ENCODE measurements at places on chromosomes 13 and 19. TPM values are rescaled to one million over a fixed set of nuclear protein-coding genes. Genes with fewer than 3 reads are reported as not detected.

GRCh38 chr19:9847087-9847671 is 12.1 kb downstream of the PIN1 start:
- DNase-seq: no peak

DNA sequence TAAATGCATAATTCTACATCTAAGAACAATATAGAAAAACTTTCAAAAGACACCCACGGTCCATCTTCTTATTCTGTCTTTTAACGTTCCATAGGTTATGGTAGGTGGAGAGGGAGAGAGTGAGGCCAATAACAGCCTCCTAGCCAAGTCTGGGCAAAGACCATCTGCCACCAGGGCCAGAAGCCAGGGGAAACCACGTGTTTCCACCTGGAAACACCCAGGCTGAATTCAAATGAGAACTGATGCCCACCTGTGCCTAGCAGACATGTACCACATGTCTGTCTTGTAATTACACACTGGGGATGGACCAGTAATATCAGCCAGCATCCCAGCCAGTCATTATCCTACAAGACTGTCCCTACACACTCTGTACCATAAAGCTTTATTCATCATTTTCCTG is 1573.1 kb downstream of the EFNB2 start:
- no peak for DNase-seq

DNA sequence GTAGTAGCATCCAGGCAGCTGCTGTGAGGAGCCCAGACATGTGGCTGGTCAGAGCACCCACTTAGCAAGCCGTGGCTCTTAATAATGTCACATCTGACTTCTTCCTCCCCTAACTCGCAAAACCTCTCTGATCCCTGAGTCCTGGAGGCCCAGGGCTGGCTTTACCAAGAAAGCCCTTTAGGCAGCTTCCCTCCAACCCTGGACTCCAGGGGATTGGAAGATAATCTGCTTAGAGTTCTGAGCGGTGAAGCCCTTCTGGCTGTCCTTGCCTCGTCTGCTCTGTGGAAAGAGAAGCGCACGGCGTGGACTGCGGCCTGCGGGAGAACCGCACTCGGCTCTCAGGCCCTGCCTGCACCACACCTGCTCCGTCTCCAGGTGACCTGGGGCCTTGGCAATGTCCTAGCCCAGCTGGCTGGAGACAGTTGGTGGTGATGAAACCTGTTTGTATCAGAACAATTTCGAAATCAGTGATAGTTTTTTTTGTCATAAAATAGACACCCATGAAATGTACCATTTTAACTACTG is 64.5 kb upstream of the MCF2L start:
- DNase-seq: no peak

GRCh38 chr19:29695765-29696564 is 19.1 kb downstream of the C19orf12 start:
- DNase-seq: peak; percentile 51

- peak; percentile 64 for DNase-seq
Measured at GRCh38 chr13:85853901-85854663, 54.9 kb upstream of the SLITRK6 start.

DNA sequence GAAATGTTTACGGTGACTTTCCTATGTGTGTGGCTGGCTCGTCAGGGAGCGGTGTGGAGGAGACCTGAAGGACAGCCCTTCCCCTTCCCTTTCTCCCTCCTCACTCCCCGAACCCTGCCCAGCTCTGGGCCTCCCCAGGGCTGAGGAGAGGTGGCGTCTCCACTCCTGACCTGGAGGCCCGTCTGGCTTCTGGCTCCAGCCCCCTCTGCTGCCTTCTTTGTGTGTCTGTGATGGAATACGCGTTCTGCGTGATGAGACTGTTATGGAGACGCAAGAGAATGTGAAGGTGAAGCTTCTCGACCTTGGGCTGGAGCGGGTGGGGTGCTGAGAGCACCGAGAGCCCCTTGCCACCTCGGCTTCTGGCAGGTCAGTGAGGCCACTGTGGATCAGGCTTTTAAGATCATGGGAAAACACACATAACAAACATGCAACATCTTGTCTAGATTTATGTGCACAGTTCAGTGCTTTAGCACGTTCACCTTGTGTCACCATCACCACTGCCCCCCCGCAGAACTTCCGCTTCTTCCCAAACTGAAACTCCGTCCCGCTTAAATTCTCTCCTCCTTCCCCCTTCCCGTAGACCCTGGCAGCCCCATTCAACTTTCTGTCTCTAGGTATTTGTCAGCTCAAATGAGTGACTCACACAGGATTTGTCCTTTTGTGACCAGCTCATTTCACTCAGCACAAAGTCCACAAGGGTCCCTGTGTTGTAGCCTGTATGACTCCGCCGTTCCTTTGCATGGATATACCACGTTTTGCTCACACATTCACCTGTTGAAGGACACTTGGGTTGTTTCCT is 24.7 kb downstream of the ATP11A start:
- peak; percentile 62 for DNase-seq

SYNGR4 gene
- total RNA-seq: not detected

TMEM190 gene
- not detected for total RNA-seq

GRCh38 chr13:75395066-75395465 is 86.9 kb downstream of the TBC1D4 start:
- DNase-seq: no peak

DNA sequence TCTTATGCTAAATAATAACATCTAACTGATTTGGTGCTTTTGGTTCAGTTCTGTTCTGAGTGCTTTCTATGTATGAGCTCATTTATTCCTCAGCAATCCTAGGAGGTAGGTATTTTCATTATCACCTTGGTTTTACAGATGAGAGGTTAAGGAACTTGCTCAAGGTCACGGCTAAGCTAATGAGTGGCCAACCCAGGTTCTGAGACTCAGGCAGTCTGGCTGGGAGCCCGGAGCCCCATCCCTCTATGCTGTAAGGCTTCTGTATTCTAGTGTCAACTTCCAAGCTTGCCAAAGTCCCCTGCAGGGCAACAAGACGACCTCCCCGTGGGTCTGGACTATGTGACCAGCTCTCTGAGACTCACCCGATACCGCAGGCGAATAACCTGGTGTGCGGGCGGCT is 60.5 kb downstream of the PARP4 start:
- no peak for DNase-seq

DMKN gene
- total RNA-seq: 3.3 TPM

- DNase-seq: peak; percentile 73
Measured at GRCh38 chr13:113123226-113124201, 915 bp downstream of the F10 start.

GAPDHS gene
- total RNA-seq: not detected

DNA sequence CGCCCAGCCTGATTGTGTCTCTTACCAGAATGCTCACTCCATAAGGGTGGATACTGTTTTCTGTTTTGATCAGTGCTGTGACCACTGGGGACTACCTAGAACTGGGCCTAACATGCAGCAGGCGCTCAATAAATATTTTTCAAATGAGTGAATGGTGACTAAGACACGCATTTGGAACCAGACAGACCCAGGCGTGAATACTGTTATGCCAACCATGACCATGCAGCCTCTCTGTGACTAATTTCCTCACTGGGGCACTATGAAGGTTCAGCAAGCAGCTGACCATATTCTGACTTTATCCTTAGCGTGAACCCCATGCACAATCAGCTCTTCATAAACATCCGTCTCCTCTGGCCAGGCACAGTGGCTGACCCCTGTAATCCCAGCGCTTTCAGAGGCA is 13.0 kb upstream of the SPC24 start:
- no peak for DNase-seq

ZNF442 gene
- 3.8 TPM for total RNA-seq

- no peak for DNase-seq
Measured at GRCh38 chr13:109101550-109102144, 472.2 kb downstream of the MYO16 start.

DNA sequence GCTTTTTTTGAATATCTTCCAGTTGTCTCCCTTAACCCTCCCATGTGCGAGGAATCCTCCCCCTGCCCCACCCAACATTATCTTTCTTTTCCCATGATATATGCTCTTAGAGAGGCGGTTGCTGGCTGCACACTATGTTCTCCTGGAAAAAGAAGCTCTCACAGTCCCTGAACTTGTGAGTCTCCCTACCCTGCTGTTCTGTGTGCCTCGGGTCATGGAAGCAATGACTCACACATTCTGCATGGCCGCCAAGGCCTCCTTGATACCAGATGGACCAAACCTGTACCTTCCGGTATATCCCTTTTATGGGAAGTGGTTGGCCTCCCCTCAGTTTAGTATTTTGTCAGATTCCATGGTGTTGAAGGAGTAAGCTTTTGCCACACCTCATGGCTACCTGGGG is 705.4 kb downstream of the SLITRK6 start:
- no peak for DNase-seq

VSIG10L gene
- 2.6 TPM for total RNA-seq

DNA sequence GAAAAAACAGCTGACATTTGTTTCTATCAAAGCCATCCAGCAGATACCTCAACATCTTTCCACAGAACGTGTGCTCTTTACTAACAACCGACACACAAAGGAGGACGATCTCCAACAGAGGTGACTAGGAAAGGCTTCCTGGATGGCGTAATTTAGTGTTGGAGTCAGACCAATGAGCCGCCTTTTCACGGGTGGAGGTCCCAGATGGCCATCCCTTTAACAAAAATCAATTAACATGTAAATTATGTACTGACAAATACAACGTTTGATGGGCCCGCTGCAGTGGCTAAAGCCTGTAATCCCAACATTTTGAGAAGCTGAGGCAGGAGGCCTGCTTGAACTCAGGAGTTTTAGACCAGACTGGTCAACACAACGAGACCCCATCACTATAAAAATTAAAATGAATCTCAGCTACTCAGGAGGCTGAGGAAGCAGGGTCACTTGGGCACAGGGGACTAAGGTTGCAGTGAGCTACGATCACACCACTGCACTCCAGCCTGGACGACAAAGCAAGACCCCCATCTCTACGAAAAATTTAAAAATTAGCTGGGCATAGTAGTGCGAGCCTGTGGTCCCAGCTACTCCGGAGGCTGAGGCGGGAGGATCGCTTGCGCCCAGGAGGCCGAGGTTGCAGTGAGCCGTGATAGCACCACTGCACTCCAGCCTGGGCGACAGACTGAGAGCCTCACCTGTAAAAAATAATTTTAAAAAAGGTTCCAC is 1.2 kb upstream of the DPY19L3 start:
- peak; percentile 81 for DNase-seq

SIAH3 gene
- 0.09 TPM for total RNA-seq

- DNase-seq: no peak
Measured at GRCh38 chr13:85693889-85694511, 105.2 kb downstream of the SLITRK6 start.

DNA sequence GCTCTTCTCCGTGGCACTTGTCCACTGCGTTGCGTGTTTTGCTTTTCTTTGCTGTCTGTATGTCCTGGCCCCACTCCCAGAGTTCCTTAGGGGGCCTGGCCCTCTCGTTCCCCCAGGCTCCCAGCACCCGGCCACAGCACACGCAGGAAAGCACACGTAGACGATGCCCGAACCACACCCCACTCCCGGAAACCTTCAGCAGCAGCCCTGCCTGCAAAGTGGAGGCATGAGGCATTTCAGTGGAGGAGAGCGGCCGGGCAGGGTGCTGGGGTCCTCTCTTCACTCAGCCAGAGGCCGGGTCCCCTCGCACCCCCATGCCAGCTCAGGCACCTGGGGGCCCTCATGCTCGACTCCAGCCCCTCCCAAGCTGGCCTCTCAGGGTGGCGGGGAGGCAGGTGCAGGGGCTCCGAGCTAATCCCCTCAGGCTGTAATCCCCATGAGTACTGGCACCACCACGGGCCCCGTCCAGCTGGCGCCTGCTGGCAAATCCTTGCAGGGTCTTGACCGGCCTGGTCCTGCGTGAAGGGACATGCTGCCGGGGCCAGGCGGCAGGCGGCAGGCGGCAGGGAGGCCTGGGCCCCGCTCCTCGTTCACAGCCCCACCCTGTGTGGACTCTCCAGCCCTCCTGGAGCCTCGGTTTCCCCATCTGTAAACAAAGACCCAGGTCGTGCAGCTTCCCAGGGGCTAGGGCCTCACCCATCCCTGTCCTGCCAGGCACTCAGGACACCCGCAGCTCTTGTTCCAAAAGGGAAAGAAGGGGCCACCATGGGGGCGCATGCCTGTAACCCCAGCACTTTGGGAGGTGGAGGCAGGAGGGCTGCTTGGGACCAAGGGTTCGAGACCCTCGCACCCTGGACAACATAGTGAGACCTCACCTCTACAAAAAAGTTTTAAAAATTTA is 7.0 kb downstream of the PIP5K1C start:
- DNase-seq: no peak

TNFSF9 gene
- total RNA-seq: 4.1 TPM

DNA sequence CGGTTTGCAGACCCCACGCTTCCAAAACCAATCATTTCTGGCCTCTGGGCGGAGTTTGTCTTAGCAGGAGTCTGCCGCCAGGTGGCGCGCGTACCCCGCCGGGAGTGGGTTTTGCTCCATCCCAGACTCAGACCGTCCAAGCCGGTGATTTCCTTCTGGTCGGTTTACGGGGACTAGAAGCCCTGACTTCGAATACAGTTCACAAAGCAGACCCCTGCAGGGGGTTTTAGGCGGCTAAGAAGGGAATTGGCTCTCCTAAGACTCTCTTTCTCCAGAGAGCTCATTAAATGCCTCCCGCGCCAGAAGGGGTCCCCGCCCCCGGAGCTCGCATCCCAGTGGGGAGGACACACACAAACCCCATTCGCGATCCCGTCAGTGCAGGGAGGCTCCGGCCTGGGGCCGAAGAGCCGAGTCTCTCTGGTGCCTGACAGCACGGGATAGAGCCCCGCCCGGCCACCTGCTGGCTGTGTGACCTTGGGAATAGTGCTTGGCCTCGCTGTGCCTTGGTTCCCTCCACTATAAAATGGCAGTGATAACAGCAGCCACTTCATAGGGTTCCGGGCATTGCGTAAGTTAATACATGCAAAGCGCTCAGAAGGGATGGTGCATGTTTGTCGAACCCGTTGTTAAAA is 8.6 kb upstream of the NUP62 start:
- peak; percentile 94 for DNase-seq

DEDD2 gene
- 67.4 TPM for total RNA-seq

- no peak for DNase-seq
Measured at GRCh38 chr19:7260161-7260560, 34.1 kb downstream of the INSR start.

- DNase-seq: no peak
Measured at GRCh38 chr13:32830336-32831031, 185.7 kb upstream of the KL start.

GRCh38 chr13:80012251-80012650 is 328.7 kb downstream of the SPRY2 start:
- DNase-seq: no peak

- DNase-seq: no peak
Measured at GRCh38 chr19:13033244-13033643, 38.0 kb downstream of the NFIX start.

- DNase-seq: peak; percentile 88
Measured at GRCh38 chr19:37251308-37252229, 33.6 kb downstream of the ZNF383 start.

- DNase-seq: peak; percentile 96
Measured at GRCh38 chr19:6801485-6802086, 29.1 kb downstream of the VAV1 start.

- DNase-seq: no peak
Measured at GRCh38 chr13:43804461-43805070, 17.8 kb upstream of the ENOX1 start.

DNA sequence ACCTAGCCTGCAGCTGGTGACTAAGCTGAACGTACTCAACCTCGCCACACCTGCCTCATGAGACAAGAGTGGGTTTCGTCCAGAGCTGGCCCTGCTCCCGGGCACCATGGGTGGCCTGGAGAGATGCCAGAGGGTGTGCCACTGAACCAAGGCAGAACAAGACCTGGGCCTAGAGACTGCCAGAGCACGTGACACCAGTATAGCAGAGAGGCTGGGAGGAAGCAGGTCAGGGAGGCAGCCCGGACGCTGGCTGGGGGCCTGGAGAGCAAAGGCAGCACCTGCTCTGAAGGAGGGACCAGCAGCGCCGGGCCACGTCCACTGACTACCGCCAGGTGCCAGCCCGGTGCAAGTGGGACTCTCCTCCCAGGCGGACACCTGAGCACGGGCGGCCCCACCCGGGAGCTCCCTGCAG is 7.3 kb upstream of the C13orf46 start:
- peak; percentile 68 for DNase-seq

Measured in spleen (tissue), 13 donors.